Endothelial cell of umbilical vein (primary cell): ENCODE measurements at places on chromosomes 13 and 19.

DNA sequence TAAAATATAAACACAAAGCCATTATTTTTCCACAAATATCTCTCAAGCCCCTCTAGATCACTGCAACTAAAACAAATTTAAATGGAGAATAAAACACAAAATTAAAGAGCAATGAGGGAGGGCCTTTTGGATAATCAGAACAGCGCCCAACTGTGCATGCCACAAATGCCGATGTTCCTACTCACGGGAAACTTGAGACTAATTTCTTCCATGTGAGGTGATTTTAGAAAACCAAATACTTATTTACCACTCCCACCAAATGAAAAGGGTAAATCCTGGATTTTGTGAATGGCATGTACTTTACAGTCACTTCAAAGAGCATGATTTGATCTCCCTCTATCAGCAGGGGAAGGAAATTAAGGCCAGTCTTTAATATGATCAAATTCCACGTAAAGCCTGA, 74.8 kb downstream of the SLC7A1 start:
- H3K4me1 ChIP-seq, result peaks cover 38% of the 10 kb centered on the region
- H3K27ac ChIP-seq, result peak overlapping the region; percentile 61
- DNase-seq, result peak; percentile 63
- H3K4me3 ChIP-seq, result no peak overlapping the region

DNA sequence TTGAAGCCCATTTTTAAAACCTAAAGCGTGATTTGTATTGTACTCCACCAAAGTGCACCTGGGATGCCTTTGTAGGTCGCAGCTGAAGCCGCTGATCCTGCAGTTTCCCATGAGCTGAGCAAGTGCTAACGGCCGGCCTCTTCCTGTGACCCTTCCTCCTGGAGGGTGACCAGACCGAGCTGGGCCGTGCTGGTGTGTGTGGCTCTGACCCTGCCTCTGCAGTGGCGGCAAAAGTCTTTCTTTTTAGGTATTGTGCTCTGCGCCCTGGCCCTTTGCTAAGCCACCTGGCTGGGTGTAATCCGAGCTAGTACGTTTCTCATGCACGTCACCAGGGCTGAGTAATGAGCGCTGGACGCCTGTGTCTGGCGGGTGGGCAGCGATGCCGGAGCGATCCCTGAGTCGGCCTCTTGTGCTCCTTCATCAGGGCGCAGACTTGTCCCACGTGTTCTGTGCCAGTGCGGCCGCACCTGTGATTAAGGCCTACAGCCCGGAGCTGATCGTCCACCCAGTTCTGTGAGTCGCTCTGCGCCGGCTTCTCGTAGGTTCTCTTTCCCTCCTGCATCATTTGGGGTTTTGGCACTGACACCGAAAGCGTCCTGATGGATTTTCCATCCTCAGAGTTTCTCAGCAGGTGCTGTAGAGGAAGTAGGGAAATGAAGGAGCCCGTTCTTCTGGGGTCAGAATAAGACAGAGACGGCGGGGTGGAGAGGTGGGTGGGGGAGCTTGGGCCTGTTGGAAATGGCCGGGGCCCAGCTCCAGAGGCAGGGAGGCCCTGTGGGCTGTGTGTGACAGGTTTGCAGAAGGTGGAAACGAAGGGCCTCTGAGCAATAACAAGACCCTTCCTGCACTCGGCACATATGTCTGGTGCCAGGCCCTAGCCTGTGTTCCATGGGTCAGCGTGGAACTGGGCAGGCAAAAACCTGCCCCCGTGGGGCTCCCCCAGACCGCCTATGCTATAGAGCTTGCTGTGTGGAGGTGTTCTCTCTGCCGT, 9.7 kb downstream of the NAXD start:
- DNase-seq, result no peak
- no peak overlapping the region for H3K27ac ChIP-seq
- peaks cover 8% of the 10 kb centered on the region for H3K36me3 ChIP-seq
- no peaks in the 10 kb centered on the region for H3K4me1 ChIP-seq
- H3K4me3 ChIP-seq, result no peak overlapping the region

DNA sequence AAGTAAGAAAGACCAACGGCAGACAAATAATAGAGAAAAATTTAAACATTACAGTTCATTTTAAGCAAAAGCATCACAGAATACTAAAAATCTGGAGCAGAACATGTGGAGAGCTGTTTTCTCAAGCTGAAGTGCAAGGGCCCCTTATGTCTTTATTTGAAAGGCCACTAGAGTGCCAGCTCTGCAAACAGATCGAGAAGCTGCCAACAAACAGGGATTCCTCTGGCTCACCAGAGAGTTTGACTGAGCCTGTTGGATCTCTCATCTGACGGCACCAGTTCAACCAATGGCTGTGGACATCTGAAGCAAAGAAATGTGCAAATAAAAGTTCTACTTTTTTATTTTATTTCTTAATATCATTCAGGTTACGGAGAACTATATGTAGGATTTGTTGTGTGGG, 119.7 kb downstream of the COL4A2 start:
- peaks cover 42% of the 10 kb centered on the region for H3K4me1 ChIP-seq
- peaks cover 23% of the 10 kb centered on the region for H3K36me3 ChIP-seq
- H3K4me3 ChIP-seq, result no peak overlapping the region
- no peaks in the 10 kb centered on the region for H3K27me3 ChIP-seq
- H3K27ac ChIP-seq, result no peak overlapping the region
- DNase-seq, result no peak

DNA sequence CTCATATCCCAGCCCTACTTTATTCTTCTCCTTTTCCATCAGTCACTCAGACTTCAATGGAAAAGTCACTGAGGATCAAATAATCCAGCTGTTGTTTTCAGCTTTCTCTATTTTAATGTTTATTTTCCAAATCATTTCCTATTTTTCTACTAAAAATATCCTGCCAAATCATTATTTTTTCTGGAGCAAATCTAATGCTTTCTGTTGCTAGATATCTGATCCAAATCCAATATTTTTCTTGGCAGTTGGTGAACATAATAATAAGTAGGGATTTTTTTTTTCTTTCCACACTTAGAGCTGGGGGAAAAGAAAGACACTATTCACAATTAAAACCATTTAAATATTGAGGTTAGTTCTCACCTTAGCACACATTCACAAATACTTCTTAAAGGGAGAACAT, 656.1 kb downstream of the DACH1 start:
- no peak overlapping the region for H3K27ac ChIP-seq
- no peaks in the 10 kb centered on the region for H3K36me3 ChIP-seq
- no peaks in the 10 kb centered on the region for H3K4me1 ChIP-seq
- H3K27me3 ChIP-seq, result no peaks in the 10 kb centered on the region
- H3K4me3 ChIP-seq, result no peak overlapping the region

GRCh38 chr19:43308244-43308815, 39.0 kb upstream of the PSG9 start:
- no peak overlapping the region for H3K4me3 ChIP-seq
- DNase-seq, result no peak
- no peaks in the 10 kb centered on the region for H3K36me3 ChIP-seq
- no peaks in the 10 kb centered on the region for H3K4me1 ChIP-seq
- no peak overlapping the region for H3K27ac ChIP-seq

DNA sequence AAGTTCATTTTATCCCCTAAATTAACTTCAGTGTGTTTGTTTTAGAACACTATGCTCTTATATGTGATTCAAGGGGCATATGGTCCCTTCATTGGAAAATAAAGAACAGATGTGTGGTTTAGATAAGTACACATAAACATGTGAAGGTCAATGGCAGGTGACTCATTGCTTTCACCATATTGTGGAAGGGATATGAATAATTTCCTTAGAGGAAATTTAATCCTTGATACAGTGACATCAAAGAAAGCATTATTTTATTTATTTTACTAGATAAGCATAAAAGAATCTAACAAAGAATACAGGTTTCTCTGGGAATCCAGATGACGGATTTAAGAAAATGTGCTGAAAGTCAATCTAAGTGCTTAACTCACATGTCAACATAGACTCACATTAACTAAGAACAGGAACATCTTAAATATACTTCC, 373.5 kb downstream of the KCTD12 start:
- H3K27me3 ChIP-seq, result no peaks in the 10 kb centered on the region
- peaks cover 49% of the 10 kb centered on the region for H3K4me1 ChIP-seq
- H3K36me3 ChIP-seq, result no peaks in the 10 kb centered on the region
